Stimulated activated CD8-positive, alpha-beta memory T cell treated with anti-CD3 and anti-CD28 coated beads, Interleukin-15, amount 100 ng/mL, for 24 hours (primary cell): ENCODE measurements at places on chromosomes 6 and 20.

- no peak for DNase-seq
These were observed 63.2 kb downstream of the OLIG3 start for GRCh38 chr6:137430954-137431353.

DNA sequence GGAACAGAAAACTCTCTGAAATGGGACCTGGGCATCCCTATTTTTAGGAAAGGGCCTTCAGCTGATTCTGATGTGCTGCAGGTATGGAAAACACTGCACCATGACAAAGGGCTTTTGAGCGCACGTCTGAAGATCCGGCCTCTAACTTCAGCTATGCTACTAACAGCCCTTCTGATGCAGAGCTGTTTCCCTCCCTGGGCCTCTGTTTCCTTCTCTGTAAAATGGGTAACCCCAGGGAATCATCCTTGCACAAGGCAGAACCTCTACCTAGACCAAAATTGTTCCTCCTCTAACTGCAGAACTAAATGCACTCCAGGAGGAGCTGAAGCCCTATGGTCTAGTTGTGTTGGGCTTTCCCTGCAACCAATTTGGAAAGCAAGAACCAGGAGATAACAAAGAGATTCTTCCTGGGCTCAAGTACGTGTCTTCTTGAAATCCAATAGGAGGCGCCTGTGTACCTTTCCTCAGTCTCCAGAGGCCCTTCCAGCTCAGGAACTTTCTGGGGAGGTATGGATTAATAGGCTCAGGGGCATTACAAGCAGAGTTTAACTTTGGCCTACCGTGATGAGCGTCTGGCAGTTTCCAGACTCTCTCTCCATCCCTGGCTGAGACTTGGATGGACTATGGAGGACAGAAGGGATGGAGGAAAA, 5.9 kb downstream of the GPX5 start:
- DNase-seq = no peak

DNA sequence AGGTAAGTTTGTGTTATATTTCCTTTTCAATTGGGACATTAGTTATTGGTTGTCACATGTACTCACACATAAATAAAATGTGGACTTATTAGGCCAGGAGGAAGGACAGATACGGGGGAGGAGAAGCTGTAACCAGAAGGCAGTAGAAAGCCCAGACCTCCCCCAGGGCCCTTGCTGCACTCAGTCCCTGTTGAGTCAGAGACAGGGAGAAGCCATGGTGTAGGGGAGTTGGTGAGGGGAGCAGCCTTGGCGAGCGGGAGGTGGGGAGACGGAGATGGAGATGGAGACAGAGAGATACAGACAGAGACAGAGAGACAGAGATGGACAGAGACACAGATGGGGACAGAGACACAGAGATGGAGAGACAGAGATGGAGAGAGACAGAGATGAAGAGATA, 263.2 kb downstream of the DLL1 start:
- no peak for DNase-seq

DNA sequence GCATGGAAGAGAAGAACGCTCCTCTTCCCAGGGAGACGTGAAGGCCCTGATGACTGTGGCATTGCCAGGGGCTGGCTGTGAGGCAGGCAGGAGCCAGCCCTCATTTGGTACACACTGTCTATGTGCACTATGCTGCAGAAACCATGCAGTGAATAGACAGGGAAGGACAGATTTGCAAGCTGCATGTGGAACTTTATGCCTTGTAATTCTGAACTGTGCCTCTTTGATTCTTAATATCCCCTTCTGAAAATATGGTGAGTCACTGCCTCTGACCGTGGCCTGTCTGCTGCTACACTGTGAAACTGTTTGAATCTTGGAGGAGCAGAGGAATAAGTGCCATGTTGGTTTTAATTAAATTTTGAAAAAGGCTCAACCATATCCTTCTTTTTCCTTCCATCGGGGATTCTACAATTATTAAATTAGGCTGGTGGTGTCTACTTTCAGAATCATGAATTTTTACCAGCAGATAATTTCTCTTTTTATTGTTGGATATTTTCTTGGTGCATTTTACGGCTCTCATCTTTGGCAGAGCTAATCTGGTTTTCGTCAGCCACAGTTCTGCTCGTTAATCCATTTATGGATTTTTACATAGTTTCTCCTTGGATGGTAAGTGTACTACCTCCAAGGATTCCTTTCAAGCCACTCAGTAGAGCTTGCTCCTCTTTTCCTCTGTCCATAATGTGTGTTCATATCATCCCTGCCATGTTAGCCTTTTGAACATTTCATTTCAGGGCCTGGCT, 301.0 kb upstream of the SLC35B3 start:
- no peak for DNase-seq

GRCh38 chr6:129750360-129750759, 40.4 kb upstream of the ARHGAP18 start:
- DNase-seq = no peak

- DNase-seq = no peak
These were observed 1.4 kb upstream of the PCMTD2 start for GRCh38 chr20:64254156-64254555.

DNA sequence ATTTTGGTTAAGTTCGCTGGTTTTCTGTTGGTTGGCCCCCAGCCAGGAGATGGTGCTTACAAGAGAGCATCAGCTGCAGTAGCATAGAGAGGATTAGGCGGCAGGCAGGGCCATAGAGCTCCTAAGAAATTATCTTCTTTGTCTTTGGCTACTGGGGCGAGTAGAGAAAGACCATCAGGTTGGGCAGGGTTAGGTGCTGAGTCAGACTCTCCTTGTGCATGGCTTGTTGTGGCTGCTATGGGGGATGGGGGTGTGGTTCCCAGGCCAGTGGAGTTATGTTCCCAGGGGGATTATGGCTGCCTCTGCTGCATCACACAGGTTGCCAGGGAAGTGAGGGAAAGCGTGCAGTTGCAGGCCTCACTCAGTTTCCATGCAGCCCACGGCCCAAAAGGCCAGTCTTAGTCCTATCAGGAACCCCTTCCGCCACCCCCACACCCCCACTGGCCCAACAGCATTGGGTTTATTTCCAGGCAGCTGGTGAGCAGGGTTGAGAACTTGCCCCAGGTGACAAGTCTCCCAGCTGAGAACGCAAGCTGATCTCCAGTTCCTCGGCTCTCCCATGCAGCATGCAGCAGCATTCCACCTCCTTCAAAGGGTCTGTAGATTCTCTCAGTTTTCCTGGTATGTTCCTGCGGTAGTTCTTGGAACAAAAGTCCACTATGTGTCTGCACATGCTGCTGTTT, 243.7 kb downstream of the UTRN start:
- DNase-seq = no peak

DNA sequence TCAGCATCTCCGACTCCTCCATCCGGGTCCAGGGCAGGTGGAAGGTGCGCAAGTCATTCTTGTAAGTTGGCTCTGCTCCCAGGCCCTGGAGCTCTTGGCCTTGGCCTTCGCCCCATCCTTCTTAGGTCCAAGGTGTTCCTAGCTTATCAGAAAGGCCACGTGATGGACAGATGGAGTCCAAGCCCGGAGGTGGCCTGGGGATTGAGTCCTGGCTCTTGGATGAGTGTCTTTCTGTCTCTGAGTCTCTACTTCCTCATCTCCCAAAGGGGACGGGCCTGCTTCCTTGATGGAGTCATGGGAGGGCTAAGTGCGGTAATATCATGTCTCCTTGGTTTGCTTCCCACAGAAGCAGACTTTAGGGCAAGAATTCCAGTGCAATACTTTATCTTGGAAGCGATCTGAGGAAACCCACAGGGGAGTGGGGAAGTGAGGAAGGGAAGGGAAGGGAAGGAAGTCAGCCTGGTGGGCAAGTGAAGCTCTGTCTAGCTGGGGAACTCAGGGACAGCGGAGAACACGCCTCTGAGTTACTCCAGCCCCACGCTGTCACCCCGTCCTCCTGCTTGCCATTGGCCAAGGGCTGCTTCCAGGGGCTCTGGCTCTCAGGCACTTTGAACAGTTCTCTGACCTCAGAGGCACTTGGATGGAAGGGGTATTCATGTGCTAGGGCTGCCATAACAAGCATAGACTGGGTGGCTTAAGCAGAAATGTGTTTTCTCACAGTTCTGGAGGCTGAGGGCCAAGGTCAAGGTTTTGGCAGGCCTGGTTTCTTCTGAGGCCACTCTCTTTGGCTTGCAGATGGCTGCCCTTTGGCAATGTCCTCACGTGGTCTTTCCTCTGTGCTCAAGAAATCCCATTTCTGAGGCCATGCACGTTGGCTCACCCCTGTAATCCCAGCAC, 4.8 kb downstream of the LBP start:
- DNase-seq = no peak

DNA sequence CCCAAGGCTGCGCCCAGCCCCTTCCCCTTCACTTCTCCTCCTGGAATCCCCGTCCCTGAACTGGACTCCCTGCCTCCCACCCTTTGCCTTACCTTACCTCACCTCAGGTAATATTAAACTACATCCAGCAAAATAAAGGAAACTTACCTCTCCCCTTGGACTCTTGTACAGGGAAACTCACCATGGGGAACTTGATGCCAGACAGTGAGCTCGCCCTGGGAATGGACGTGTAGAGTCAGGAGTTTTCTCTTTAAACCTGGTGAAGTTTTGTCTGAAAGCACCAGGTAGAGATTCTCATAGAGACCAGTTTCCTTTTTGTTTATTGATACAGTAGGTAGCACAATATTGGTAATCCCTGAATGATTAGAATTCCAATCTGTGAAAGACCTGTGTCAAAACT, 544 bp upstream of the HLA-C start:
- DNase-seq = no peak
